ENCODE measurements at places on chromosomes 6 and 20. TPM values are rescaled to one million over a fixed set of nuclear protein-coding genes. Genes with fewer than 3 reads are reported as not detected.

The OTOR gene
- not detected for total RNA-seq

The BPIFA2 gene
- total RNA-seq: not detected

The DDX43 gene
- total RNA-seq: 0.77 TPM

The MAFB gene
- 0.19 TPM for total RNA-seq

The CTCFL gene
- total RNA-seq: not detected

The SLC22A1 gene
- 1.5 TPM for total RNA-seq

The SLC17A4 gene
- not detected for total RNA-seq

The NFS1 gene
- 43.3 TPM for total RNA-seq

The MYLK2 gene
- total RNA-seq: 0.53 TPM

The NPEPL1 gene
- 29.0 TPM for total RNA-seq

The AVP gene
- not detected for total RNA-seq

The SLC22A16 gene
- total RNA-seq: not detected

The FOXQ1 gene
- not detected for total RNA-seq

The MCM3 gene
- total RNA-seq: 238 TPM

The ATG5 gene
- 32.1 TPM for total RNA-seq

The SYNDIG1 gene
- total RNA-seq: not detected

The RGS17 gene
- total RNA-seq: not detected

The MAPK14 gene
- 53.0 TPM for total RNA-seq

The OLIG3 gene
- total RNA-seq: 0.35 TPM

The SOX18 gene
- 0.72 TPM for total RNA-seq

The MMP24 gene
- not detected for total RNA-seq

The FAM83C gene
- total RNA-seq: not detected

The SUPT3H gene
- 18.5 TPM for total RNA-seq

The FERMT1 gene
- total RNA-seq: 0.34 TPM

The PRR18 gene
- total RNA-seq: 0.07 TPM

The PPP2R5D gene
- 51.3 TPM for total RNA-seq

The HS3ST5 gene
- not detected for total RNA-seq

The CST4 gene
- total RNA-seq: not detected

The C6orf132 gene
- 0.65 TPM for total RNA-seq

The SCGN gene
- total RNA-seq: not detected

The MRAP2 gene
- total RNA-seq: not detected

The MLIP gene
- total RNA-seq: not detected

The MACROD2 gene
- not detected for total RNA-seq

The TOX2 gene
- total RNA-seq: 42.8 TPM

The SLC4A11 gene
- 1.9 TPM for total RNA-seq

The MYCT1 gene
- total RNA-seq: not detected

The NRN1 gene
- 3.3 TPM for total RNA-seq

The NOTCH4 gene
- total RNA-seq: 0.79 TPM

The LY6G5C gene
- 6.9 TPM for total RNA-seq

The CRISP2 gene
- not detected for total RNA-seq

The HSD17B8 gene
- total RNA-seq: 35.8 TPM

The HMGN3 gene
- 35.2 TPM for total RNA-seq

The CAPN11 gene
- 0.39 TPM for total RNA-seq

The CSTF1 gene
- 74.5 TPM for total RNA-seq

The LPA gene
- total RNA-seq: not detected

The TNXB gene
- total RNA-seq: 15.0 TPM

The GSTA1 gene
- not detected for total RNA-seq

The KATNA1 gene
- 27.2 TPM for total RNA-seq

The RAET1E gene
- total RNA-seq: not detected

The NKAIN4 gene
- total RNA-seq: not detected

The SLC22A7 gene
- total RNA-seq: not detected

The EDN3 gene
- total RNA-seq: not detected

Measured in activated T-cell treated with anti-CD3 and anti-CD28 coated beads, Interleukin-2, amount 50 U/mL, for 72 hours (primary cell).